ENCODE measurements at places on chromosomes 3 and 15.

GRCh38 chr3:174775603-174776002 lies 83.5 kb upstream of the NAALADL2 start:
- no peak for DNase-seq

GRCh38 chr3:194632809-194633348 lies 340 bp downstream of the TMEM44 start:
- DNase-seq = peak; percentile 53

GRCh38 chr15:101242999-101243336 lies 8.9 kb downstream of the CHSY1 start:
- DNase-seq = no peak

DNA sequence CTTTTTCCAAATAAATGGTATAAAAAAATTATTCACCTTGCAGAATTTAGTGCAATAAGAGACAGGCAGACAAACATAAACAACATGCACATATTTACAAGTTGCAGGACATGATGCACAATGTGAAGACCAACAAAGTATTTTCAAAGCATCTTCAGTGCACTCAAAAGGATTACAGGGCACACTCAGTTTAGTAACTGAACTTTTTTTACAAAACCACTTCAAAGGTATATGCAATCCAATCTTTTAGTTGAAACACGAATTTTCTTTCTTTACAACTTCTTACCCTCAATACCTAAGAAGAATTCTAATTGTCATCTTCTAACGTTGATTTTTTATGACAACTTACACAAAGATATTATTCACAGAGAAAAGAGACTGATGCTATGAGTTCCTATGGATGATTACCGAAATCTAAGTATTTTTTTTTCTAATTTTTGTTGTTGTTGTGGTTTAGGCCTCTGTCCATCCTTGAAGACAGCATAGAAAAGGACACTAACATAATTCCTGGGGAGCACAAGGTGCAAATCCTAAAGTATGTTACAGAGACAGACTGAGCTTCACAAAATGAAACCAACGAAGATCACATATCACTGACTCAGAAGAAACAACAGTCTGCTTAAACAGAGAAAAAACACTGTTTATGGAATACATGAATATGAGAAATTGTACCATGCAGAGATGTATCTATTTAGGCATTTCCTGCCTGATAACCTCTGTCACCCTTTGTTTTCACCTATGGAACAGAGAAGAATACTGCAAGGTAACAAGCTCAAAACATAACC lies 50.3 kb downstream of the ZMAT3 start:
- no peak for DNase-seq

DNA sequence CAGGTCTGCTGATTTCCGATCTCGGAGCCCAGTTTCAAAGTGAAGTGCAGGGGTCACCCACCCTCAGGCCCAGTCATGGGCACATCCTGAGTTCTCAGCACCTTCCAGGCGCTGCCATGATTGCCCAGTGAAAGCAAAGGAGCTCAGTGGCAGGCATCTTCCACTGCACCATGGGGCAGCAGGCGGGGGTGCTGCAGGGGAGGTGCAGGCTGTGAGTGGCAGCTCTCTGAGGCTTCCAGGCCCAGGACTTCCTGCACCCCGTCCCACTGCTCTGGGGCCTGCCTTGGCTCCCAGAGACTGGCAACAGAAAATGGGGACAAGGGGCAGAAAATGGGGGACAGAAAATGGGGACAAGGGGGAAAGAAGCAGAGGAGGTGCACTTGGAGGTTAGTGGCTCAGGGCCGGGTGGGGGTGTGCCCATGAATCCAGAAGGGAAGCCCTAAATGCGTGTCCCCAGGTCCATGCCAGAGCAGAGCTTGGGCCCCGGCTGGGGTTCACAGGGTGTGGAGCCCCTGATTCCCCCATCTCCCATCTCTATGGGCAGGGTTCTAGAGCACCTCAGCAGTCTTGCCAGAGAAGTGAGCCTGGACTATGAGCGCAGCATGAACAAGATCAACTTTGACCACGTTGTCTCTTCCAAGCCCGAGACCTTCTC lies 28.0 kb downstream of the DNAH1 start:
- DNase-seq = no peak

DNA sequence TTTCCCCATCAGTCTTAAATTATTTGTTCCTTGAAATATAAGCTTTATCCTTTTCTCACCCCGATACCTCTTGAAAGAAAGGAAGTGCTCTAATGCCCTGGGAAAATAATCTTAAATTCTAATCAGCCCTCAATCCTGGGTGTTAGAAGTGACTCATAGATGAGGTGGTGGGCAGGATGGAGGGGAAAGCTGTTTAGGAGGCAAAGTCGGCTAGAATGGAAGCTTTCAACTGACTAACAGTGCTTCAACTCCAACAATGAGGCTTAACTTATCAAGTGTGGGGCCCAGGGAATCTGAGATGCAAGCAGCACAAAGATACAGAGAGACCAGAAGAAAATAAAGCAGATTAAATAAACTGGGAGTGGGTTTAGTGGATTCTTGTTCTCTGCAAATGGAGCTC lies 175.8 kb downstream of the EPHB1 start:
- DNase-seq = no peak

GRCh38 chr15:100125401-100126191 lies 216.2 kb downstream of the ADAMTS17 start:
- no peak for DNase-seq

DNA sequence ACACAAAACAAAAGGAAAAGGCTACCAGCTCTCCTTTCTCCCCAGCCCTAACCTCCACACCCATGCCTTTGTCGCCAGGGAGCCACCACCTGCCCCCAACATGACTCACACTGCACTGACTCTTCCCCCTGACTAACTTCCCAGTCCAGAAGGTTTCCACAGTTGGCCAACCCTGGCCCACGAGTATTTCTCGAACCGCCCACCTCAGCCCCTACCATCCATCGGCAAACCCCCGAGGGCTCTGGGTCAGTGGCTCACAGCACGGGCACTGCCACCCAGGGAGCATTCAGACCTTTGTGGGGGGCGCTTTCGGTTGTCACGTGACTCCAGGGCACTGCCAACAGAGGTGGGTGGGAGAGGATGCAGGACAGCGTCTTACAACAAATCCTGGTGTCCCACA lies 152.3 kb downstream of the LRRC28 start:
- DNase-seq = no peak

- DNase-seq = no peak
Observed at GRCh38 chr3:4588466-4588865, 95.3 kb downstream of the ITPR1 start.

GRCh38 chr3:38925351-38925750 lies 109.3 kb upstream of the SCN10A start:
- no peak for DNase-seq

- peak; percentile 59 for DNase-seq
Observed at GRCh38 chr3:169213956-169214355, 449.6 kb downstream of the MECOM start.

DNA sequence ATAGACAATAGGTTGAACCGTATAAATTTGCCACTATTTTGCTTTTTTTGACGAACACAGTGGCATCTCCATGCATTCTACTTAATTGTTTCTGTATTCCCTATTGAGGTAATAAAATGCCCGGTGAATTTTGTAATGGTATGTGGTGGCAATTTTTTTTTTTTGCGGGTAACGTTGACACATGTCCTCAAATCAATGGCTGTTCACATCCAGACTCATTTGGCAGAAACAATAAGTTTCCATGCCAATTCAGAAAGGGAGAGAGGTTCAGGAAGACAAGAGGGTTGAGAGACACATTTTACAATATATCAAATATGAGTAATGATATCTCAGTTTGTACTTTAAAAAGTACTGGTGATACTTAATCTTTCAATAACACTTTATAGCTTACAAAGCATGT lies 463.9 kb downstream of the WDR72 start:
- no peak for DNase-seq

DNA sequence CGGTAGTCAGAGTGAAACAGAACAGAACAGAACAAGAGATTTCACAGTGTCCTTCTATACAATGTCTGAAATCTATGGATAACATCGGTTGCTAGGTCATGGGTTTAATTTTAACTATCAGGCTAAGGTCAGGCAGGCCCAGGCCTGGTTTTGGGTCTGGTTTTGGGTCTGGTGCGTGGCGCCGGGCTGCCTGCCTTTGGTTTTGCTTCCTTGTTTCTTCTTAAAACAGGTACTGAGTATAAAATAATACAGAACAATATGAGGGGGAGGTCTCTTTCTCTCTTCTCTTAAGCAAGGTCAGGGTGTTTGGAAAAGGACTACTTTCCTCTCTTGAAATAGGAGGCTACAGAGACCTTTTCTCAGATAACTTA lies 1.4 kb downstream of the AEN start:
- no peak for DNase-seq

- DNase-seq = no peak
Observed at GRCh38 chr3:103512595-103512994, 1077.8 kb downstream of the ZPLD1 start.

- DNase-seq = no peak
Observed at GRCh38 chr3:78977073-78977472, 790.7 kb downstream of the ROBO1 start.

GRCh38 chr3:129793319-129793718 lies 100.2 kb downstream of the TMCC1 start:
- peak; percentile 29 for DNase-seq

DNA sequence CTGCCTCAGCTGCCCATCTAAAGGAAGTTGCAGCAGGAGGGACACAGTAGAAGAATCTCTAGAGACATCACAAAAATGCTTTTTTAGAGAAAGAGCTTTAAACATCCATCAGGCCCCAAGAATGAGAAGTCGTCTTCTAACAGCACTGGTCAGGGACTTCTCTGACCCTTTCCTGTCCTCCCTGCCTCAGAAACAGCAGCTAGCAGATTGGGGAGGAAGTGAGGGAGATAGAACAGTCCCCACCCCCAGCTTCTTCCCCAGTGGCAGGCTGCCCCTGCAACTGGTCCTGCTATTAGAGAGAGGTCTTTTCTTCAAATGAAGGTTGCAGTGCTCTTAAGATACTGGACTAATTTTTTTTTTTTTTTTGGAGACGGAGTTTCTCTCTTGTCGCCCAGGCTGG lies 55.1 kb downstream of the PDE8A start:
- peak; percentile 25 for DNase-seq

- no peak for DNase-seq
Observed at GRCh38 chr3:177385831-177386301, 188.6 kb upstream of the TBL1XR1 start.

- no peak for DNase-seq
Observed at GRCh38 chr3:124156866-124157712, 165.2 kb upstream of the ROPN1 start.

DNA sequence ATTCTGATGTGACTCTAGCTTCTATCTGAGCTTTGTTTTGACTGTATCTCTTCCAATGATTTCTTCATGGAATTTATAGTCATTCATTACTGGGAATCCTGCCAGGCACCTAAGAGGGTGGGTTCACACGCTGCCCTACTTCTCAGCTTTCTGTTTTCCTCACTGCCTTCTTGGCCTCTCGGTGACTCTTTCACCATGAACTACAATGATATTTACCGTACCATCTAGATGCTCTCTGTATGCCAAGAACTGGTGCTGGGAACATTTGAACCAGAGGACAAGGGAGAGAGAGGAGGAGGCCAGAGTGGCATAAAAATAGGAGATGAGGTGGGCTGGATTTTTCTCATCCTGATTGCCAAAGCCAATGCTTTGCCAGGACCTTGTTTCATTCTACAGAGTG lies 280.0 kb upstream of the P2RY1 start:
- no peak for DNase-seq

GRCh38 chr3:129599607-129600006 lies 6.9 kb downstream of the PLXND1 start:
- DNase-seq = peak; percentile 91

DNA sequence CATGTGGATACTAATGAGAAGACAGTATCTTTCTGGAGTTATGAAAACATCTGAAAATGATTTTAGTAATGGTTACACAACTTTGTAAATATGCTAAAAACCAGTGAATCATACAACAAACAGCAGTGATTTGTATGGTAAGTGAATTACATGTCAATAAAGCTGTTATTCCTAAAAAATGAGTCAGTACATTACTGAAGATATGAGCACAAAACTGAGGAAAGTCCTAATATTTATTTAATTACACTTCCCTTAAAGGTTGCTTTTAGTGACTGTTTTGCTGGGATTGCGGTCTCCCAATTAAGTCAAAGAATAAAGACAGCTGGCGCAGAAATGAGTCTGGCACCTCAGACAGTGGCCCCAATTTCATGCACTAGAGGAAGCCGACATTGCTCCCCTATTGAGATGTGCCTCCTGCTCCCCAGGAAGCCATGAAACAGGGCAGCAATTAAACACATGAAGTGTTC lies 50.9 kb upstream of the FSIP1 start:
- DNase-seq = no peak

DNA sequence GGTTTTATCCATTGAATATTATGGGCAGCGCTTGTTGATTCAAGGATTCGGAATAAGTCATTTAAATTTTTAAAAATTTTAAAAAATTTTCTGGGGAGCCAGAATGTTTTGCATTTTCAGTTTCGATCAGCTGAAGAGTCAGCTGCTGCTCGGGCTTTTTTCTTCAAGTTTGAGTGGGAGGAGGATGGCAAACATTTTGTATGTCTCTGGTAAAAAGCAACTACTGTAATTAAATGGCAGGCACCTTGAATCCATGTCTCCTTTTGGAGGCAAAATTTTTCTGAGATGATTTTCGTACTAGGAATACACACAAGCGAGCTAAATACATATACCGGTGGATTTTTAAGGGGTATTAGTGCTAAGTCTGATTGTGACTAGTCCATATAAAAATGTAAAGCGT lies 612 bp downstream of the C3orf38 start:
- peak; percentile 69 for DNase-seq

- no peak for DNase-seq
Observed at GRCh38 chr15:34986326-34986725, 1.8 kb downstream of the ZNF770 start.

GRCh38 chr3:119428538-119428937 lies 34.9 kb downstream of the TMEM39A start:
- peak; percentile 10 for DNase-seq

DNA sequence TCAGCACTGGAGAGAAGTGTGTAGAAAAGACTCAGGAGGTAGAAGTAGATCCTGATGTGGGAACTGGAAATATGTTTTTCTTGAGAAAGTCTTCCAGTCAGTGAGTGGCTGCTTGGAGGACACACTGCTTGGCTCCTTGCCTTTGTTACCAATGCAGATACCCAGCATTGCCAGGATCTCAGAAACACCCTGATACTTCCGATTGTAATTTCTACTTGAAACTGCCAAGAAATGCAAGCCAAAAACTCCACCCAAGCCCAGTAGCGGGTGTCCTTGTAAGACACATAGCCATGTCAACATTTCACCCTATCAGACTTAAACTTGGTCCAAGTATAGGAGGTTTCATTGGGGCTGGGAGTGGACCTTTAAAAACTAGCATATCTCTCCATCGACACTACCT lies 141.8 kb downstream of the ALDH1A2 start:
- DNase-seq = no peak

- no peak for DNase-seq
Observed at GRCh38 chr15:48006031-48006511, 114.7 kb upstream of the SLC24A5 start.

All from hematopoietic multipotent progenitor cell treated with erythropoietin and hydrocortisone succinate and interleukin-3 and kit ligand, for 4 days (in vitro differentiated cells).